ENCODE measurements at places on chromosomes 1 and 21.
A peak's percentile ranks its signal among the peaks of the same experiment; 100 is the strongest.

DNA sequence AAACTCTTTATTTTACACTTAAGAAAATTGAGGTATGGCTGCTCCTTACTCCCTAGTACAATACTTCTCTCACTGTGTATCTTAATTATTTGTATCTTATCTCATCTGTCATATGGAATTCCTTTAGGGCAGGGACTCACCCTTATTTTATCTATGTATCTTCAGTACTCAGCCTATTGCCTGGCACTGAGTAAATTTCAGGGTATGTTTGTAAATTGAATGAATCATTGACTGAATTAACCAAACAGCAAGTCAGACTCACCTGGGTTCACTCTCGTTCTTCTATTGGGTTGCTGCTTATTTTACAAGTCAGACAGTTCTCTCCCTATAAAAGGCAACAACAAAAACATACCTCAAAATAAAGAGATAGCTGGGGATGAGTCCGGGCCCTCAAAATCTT, 63.8 kb downstream of the LAMC1 start:
- no peak for DNase-seq

- no peak for DNase-seq
Observed at GRCh38 chr1:179036844-179037465, 11.3 kb downstream of the FAM20B start.

- no peak for DNase-seq
Observed at GRCh38 chr1:201169971-201170532, 15.8 kb upstream of the TMEM9 start.

GRCh38 chr1:111140680-111140967, 601 bp downstream of the CEPT1 start:
- no peak for DNase-seq

DNA sequence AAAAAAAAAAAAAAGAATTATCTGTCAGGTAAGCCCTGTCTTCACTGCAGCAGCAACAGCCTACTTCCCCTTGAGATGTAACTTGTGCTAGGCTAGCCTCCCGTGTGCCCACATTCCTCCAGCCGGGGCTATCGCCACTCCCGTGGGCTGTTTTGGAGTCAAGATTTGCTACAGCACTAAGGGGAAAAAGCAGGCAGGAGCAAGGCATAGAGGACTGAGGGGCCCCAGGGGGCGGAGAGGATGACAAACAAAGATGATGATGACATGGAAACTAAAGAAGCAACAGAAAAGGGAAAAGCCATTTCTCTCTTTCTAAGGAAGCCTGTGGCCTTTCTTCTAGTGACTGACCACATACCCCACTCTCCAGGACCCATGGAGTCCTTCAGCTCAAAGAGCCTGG, 1.9 kb downstream of the TNFAIP8L2 start:
- no peak for DNase-seq

GRCh38 chr1:228081144-228081543, 1.4 kb upstream of the ARF1 start:
- no peak for DNase-seq

- no peak for DNase-seq
Observed at GRCh38 chr1:229756666-229757065, 130.6 kb downstream of the URB2 start.

DNA sequence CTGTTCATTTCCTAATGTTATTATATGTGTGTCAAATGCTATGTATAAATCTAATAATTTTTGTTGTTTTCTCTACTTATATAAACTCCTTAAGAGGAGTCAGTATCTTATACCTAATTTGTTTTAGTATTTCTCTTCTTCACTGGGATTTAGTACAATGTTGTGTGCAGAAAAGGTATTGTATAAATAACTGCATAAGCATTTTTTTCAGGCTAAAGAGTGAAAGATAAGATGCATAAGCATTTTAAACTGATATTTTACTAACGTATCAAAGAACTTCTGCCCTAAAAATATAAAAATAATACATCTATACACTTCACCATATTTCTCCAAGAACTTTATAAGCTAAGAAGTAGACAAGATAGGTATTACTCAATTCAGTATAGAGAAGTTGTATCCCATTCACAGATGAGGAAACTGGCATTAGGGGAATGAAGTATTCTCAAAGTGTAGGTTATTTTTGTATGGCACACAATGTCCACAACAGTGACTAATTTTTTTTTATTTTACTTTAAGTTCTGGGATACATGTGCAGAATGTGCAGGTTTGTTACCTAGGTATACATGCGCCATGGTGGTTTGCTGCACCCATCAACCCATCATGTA, 59.3 kb downstream of the NUP210L start:
- DNase-seq, result no peak

DNA sequence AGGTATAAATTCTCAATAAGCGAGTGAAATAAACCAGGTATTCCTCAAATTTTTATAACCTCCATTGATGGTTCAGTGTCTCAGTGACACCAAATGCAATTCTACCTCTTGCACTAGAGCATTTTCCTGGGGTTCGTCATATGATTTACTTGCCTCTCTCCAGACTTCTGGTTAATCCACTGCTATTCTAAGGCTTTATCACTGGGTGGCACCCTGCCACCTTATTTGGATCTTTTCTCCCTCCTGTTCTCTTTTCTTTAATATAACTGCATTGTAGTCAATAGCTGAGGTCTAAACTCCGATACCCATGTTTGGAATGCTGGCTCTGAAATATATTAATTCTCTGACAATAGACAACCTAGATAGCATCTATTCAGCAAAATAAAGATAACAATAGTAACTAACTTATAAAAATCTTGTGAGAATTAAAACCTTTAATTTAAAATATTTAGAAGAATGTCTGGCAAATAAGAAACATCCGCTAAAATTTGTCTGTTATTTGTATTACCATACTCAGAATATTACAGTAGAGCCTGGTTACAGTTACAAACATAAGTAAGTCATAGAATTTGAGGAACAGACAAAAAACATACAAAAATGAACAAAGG, 436.4 kb downstream of the PLA2G4A start:
- DNase-seq, result no peak

DNA sequence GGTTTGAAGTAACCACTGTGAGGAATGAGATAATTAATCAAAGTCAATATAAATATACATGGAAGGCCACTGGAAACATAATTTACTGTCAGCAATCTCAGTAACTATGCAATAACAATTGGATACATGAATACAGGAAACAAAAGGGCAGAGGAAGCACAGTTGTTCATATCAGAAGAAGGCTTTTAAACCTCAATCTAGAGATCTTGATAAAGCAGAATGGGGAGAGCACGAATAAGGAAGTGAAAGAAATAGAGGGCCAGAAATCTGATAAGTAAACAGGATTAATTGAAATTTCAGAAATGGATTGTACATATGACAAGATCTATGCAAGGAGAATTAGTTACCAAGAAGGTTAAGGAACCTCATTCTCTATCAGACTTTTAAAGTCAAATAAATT, 93.0 kb downstream of the EVI5 start:
- no peak for DNase-seq

DNA sequence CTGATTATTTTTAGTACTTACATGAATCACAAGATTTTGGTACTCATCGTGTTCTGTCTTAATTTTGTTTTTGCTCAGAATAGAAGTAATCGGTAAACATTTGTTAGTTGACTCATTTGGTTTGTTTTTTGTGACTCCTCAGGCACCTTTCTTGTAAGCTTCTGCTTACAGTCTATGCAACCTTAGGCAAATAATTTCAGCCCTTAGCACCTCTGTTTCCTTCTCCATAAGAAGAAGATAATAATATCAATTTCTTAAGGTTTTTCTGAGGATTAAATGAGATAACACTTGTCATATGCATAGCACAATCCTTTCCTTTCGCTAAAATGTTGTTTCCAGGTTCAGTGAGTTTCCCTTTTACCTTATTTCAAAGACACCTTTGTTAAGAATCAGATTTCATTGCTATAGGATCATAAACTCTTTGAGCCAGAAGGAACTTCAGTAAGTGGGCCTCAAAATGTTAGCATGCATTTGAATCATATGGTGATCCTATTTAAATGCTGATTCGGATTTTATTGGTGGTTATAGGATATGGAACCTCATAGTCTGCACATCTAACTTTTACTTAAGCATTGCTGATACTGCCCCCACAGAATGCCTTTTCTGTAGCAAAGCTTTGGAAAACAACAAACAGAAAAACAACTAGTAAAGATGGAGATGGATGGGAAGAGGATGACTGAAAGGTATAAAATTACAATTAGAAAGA, 272.7 kb upstream of the CACYBP start:
- no peak for DNase-seq

DNA sequence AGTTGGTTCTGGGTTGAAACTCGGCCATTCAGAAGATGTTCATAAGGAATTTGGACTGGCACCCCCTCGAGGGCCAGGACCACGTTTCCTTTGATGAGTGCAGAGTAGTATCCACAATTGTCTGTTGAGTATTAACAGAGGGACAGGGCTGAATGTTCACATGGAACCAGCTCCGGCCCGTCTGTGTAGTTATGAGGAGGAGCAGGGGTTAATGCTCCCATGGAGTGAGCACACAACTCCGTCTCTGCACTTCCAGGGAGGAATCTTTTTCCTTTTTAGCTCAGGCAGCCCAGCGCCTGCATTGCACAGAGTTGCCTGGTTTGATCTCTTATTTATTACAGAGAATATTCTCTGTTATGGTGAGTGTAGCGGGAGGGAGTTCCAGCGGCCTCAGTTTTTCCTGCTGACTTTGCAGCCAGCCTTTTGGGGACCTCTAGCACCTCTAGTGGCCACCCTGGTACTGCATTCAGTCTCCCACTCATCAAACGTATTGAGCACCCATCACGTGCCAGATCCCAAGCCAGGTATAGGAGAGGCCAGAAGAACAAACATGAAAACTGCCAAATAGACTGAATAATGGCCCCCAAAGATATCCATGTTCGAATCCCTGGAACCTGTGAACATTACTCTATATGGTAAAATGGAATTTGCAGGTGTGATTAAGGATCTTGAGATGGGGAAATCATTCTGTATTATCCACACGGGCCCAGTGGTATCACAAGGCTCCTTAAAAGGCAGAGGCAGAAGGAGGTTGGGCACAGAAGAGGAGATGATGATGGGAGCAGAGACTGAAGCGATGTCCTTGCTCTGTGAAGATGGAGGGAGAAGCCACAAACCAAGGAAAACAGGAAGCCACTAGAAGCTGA, 167.7 kb upstream of the CSF3R start:
- DNase-seq, result peak; percentile 36

DNA sequence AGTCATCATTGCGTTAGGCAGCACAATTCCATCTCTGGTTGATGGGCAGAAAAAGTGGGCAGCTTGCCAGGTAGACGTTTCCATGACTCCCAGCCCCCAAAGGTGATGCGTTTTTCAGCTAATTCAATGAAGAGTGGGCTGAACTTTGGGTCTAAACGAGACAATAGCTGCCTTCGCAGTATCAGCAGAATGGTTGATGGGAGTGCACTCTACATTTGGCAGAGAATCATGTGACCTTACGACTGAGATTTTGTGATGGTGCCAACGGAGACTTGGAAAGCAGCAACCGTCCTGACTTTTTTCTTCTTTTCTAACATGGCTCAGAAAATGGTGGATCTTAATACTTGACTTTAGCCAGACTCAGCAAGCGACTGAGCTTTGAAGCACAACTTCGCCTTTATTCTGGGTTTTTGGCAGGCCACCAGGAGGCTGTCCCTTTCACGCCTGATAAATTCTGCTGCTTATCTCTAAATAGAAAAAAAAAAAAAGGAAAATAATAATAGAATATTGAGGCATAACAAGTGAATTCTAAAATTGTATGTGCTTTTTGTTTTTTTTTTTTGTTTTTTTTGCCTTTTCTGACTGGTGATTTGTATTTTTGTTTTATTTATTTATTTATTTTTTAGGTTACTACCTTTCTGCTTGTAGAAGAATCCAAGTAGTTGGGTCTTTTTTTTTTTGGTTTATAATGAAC, 804.8 kb downstream of the USP25 start:
- DNase-seq, result no peak

DNA sequence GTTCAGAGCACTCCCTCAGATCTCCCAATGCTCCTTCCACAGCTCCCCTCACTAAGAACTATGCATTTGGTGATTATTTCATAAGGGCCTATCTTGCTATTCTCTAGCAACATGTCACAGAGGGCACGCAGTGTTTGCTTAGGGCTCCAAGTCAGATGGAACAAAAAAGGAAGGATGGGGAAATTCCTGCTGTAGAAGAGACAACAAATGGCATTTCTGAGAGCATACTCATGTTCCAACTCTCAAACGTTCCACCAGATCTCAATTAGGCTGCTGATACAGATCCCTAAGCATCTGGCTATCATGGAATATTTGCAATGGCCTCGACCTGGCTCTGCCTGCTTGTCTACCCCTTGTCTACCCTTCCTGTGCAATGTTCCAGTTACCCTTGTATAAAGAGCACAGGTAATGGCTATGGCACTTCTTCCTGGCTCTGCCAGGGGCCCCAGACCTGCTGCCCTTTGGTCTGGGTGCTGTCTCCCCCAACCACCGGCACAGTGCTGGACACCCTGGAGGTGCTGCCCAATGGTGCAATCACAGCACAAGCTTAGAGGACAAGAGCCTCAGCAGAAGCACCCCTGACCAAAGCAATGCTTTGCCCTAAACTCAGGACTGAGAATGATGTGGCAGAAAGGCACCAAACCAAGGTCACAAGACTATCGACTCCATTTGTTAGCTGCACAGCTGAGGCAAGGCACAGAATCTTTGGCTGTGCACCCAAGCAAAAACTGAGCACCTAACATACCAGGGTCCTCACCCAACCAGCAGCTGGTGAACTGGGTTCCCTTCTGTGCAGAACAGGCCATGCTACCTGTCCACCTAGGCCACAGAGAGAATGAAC, 3.6 kb downstream of the PARP1 start:
- DNase-seq, result no peak

DNA sequence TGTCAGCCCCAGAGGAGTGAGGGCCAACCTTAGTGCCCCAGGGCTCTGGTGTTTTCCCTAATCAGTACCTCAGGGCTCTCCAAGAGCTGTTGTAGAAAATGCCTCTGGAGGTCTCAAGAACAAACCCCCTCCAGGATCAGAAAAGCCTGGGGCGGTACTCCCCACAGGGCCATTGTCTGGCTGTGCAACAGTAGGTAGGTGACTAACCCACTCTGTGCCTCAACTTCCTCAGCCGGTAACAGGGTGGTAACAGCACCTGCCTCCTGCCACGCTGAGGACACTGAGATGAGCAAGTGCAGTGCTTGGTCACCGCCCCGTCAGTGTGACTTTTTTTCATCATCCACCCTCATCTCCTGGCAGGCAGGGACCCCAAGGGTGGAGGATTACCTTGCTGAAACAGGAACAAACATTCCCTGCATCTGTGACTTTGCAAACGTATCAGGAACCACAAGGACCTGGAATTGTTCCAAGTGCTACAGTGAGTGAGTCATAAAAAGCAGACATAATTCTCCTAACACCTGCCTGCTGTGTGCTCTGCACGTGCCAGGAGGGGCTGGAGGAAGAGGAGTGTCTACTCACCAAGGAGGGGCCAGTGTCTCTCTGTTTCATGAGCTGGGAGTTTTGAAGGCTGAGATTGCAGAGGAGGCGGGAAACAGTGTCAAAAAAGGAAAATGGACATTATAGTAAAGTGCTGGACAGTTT, 440.8 kb downstream of the NPHP4 start:
- no peak for DNase-seq
